ENCODE measurements at places on chromosomes 6 and 20. TPM values are rescaled to one million over a fixed set of nuclear protein-coding genes. Genes with fewer than 3 reads are reported as not detected.

MATN4 gene
- total RNA-seq: not detected

GRCh38 chr6:33694401-33694931, 17.0 kb downstream of the UQCC2 start:
- DNase-seq: no peak

- no peak for DNase-seq
Measured at GRCh38 chr20:58000861-58001260, 227.6 kb downstream of the ANKRD60 start.

DNA sequence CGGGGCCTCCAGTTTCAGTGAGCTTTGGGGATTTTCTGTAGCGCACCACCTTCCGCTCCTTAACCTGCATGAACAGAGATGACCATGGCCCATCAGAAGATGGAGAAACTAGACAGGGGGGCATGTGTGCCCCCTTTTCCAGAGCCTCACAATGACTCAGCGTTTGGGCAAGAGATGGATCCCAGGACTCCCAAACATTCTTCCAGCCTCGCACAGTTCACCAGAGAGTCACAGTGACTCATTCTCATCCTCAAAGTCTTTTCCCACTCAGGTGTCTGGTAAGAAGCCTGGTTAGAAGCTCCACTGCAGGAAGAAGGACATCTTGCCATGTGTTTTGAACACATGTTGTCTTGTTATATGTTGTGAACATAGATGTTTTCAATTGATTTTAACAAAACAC, 76.2 kb upstream of the FRMD1 start:
- no peak for DNase-seq

OPN5 gene
- total RNA-seq: not detected

FAM184A gene
- 0.34 TPM for total RNA-seq

- DNase-seq: no peak
Measured at GRCh38 chr20:63322146-63322932, 29.4 kb downstream of the COL20A1 start.

PTCRA gene
- not detected for total RNA-seq

- DNase-seq: no peak
Measured at GRCh38 chr6:4714961-4715501, 61.2 kb upstream of the CDYL start.

SDC4 gene
- total RNA-seq: 64.3 TPM

- DNase-seq: no peak
Measured at GRCh38 chr6:139582956-139583355, 208.5 kb upstream of the CITED2 start.

GRCh38 chr6:32920715-32921114, 20.1 kb downstream of the HLA-DMB start:
- no peak for DNase-seq

DNA sequence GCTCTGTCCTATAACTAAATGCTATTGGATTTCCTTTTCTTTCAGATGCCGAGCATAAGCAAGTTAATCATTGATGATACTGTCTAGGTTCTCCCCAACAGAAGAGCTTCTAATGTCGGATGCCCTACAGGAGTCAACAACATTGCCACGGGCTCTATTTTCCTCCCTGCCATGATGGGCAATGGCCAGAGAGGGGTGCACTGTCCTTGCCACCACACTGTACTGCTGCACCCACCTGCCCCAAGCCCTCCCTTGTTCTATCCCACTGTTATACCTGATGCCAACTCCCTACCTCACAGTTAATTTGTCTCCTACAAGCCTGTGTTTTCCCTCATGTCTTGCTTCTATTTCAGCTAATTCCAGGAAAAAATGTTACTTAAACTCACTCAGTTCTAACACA, 773.6 kb upstream of the CHD6 start:
- DNase-seq: no peak

GRCh38 chr6:90233994-90234393, 62.6 kb downstream of the BACH2 start:
- no peak for DNase-seq

GRCh38 chr20:17909869-17910321, 58.7 kb downstream of the SNX5 start:
- no peak for DNase-seq

- DNase-seq: no peak
Measured at GRCh38 chr20:60395991-60396390, 437.8 kb downstream of the CDH26 start.

RIPPLY2 gene
- total RNA-seq: not detected

DNA sequence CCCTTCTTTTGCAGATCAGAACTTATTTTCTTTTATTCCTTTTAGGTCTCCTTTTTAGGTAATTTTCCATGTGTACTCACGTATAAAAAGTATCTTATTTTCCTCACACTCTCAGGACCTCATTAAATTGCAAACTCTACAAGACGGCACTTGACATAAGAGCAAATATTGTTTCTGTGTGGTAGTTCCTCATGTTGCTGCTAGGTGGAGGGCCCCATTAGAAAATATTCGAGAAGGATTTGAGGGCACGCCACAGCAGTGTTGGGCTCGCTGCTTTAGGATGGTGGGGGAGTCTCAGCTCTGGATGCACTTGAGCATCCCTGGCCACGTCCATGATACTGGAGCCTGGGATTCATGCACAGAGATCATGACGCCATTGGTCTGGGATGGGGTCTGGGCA, 64.9 kb upstream of the ZFP64 start:
- DNase-seq: no peak

DNA sequence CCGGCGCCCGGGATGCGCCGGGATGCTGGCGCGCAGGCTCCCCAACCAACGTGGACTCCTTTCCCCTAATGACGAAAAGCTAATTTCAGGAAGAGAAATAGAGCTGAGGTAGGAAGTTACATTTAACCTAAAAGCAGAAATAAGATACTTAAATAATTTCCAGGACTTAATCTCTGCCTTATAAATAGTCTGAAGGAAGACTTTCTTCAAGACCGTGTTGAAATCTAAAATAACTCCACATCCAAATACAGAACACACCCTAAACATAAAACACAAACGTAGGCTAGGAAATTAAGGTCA, 1.3 kb downstream of the ASF1A start:
- no peak for DNase-seq

GRCh38 chr6:118524686-118525085, 23.4 kb upstream of the PLN start:
- DNase-seq: no peak

NELFE gene
- 117 TPM for total RNA-seq

GGTLC1 gene
- total RNA-seq: not detected

DNA sequence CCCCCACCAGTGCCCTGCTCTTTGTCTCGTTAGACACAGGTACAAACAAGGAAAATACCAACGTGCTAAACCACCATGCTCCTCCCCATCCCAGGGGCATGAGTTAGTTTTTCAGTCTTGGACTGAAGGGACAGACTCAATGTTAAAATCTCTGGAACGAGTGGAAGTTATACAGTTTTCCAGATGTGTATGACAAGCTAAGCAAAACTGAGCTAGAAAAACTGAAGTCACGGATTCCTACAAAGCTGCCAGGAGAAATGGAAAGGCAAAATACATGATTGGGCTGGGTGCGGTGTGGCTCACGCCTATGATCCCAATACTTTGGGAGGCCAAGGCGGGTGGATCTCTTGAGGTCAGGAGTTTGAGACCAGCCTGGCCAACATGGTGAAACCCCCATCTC, 34.3 kb upstream of the QKI start:
- DNase-seq: no peak

- no peak for DNase-seq
Measured at GRCh38 chr20:53769041-53769440, 175.4 kb upstream of the ZNF217 start.

GRCh38 chr6:169324656-169325459, 71.2 kb upstream of the THBS2 start:
- DNase-seq: no peak

- DNase-seq: no peak
Measured at GRCh38 chr20:31595654-31596411, 9.3 kb upstream of the ID1 start.

PTGIS gene
- total RNA-seq: 0.53 TPM

DNA sequence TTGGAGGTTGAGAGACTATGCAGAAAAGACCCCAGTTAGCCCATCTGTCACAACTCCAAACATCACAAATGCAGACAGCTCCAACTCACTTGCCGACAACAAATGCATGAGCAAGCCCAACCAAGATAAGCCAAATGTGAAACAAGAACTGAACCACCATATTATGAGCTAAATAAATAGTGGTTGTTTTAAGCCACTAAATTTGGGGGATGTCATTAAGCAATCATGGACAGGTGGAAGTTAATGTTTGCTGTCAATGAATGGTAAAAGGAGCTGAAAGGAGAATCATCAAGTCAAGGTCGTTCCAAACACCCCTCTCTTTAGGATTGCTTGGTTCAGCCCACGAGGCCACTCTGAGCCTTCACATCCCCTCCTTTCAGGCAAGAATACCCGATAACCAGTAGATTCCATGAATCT, 71.2 kb upstream of the PLCB4 start:
- no peak for DNase-seq

PPP1R14C gene
- total RNA-seq: 3.0 TPM

DNA sequence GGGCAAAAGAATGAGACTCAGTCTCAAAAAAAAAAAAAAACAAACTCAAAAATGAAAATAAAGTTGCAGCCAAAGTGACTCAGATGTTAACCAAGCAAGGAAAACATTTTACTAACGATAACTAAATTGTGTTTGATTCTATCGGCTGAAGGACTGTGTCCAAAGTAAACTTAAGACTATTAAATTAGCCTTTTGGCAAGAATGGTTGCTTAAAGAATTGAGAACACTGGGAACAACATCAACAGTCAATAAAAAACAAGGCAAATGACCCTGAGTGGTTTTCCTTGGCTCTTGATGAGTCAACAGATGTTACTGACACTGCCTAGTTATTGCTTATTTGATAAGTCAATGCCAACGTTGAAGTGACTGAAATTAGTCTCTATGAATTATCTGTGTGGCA, 36.7 kb downstream of the POU3F2 start:
- DNase-seq: no peak

GRCh38 chr20:56360133-56360907, 1.5 kb downstream of the FAM210B start:
- no peak for DNase-seq

- no peak for DNase-seq
Measured at GRCh38 chr6:125986301-125987025, at the start of gene TRMT11. Gene TRMT11 (plus strand): TSS chr6:125986540. CDS start chr6:125986551, 11 bp downstream.
